Mesenchymal stem cell (in vitro differentiated cells and primary cell): ENCODE measurements at places on chromosomes 1 and 21.
A peak's percentile ranks its signal among the peaks of the same experiment; 100 is the strongest.

GRCh38 chr1:55298167-55298894 lies 83.2 kb upstream of the USP24 start:
- no peak for DNase-seq

- peak; percentile 83 for DNase-seq
Measured at GRCh38 chr1:16960560-16961296, 19.7 kb downstream of the MFAP2 start.

- no peak for DNase-seq
Measured at GRCh38 chr1:32044234-32044633, 28.5 kb upstream of the TMEM39B start.

GRCh38 chr1:30615076-30615795 lies 108.1 kb downstream of the MATN1 start:
- DNase-seq, result no peak

DNA sequence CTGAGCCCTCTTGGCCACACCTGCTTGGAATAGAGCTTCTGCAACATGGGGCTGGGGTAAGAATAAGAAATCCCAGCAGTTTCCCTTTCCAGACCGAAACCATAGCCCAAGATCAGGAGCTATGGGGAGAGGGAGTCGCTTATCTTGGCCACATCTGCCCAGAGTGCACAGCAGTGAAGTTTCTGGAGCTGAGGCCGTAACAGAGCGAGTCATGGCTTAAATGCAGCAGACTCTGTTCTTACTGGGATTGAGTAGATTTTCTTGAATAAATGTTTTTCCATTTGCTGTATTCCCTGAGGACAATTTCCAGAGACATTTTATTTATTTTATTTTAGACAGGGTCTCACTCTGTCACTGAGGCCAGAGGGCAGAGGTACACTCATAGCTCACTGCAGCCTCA lies 33.5 kb downstream of the CFAP57 start:
- peak; percentile 69 for DNase-seq

- DNase-seq, result peak; percentile 94
Measured at GRCh38 chr21:45299026-45299863, 11.6 kb upstream of the POFUT2 start.

GRCh38 chr1:9340172-9340854 lies 47.6 kb downstream of the SPSB1 start:
- no peak for DNase-seq

- no peak for DNase-seq
Measured at GRCh38 chr1:60274422-60275290, 201.1 kb upstream of the C1orf87 start.

GRCh38 chr1:56897150-56898004 lies 42.8 kb downstream of the C8A start:
- no peak for DNase-seq

GRCh38 chr21:29196670-29197191 lies 66.3 kb downstream of the MAP3K7CL start:
- no peak for DNase-seq

GRCh38 chr21:42258150-42258884 lies 39.4 kb downstream of the ABCG1 start:
- peak; percentile 18 for DNase-seq

- no peak for DNase-seq
Measured at GRCh38 chr1:5481889-5482288, 510.3 kb downstream of the NPHP4 start.

DNA sequence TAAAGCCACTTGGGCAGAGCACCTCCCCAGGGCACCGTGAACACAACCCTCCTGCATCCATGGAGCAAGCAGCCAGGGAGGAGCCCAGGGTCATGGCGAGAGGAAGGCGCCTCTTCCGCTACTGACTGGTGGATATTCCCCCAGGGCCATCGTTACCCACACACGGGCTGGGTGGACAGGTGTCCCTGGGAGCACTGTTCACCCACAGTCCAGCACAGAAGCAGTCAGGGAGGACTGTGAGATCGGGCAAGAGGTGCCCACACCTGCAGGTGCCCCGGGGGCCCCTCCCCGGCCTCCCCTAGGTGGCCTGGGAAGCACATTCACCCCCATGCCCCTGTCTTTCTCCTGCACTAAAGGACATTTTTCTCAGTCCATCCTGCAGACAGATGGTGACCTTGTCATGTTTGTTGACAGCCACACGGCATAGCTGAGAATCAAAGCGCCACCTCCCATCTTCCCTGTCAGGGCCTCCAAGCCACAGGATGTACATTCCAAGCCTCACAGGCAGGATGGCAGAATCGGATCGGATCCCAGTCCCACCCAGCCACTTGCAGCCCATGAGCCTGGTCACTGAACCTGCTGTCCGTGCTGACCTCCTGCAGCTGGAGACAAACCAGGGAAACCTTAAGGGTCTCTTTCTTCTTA lies 160.2 kb downstream of the PRDM16 start:
- no peak for DNase-seq

DNA sequence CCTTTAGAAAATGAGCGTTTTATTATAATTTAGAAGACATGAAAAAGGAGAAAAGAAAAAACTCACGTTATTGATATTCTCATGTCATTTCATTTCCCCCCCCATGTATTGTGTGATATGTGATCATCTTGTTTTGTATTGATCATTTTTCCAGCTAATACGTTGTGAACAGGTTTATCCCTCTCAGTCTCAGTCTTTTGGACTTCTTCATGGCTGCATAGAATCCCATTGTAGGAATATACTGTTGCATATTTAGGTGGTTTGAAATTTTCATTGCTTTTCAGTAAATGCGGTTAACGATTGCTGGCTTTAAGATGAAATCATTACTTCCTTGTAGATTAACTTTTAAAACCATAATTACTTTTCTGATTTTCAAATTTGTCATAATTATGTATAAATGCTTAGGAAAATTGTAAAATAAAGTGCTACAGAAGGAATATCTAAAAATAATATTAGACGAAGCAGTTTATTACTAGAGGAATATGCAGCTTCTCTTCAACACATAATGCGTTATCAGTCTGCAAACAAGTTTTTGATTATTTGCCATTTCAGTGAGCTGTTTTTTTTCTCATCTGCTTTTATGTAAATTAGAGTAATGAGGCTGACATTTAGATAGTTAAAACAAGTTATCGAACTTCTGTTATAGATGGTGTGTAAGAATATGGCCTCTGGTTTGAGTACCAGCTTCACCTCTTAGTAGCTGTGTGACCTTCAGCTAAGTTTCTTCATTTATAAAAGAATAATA lies 1.8 kb downstream of the SON start:
- DNase-seq, result no peak

- DNase-seq, result no peak
Measured at GRCh38 chr1:245365095-245366020, 210.6 kb downstream of the KIF26B start.

DNA sequence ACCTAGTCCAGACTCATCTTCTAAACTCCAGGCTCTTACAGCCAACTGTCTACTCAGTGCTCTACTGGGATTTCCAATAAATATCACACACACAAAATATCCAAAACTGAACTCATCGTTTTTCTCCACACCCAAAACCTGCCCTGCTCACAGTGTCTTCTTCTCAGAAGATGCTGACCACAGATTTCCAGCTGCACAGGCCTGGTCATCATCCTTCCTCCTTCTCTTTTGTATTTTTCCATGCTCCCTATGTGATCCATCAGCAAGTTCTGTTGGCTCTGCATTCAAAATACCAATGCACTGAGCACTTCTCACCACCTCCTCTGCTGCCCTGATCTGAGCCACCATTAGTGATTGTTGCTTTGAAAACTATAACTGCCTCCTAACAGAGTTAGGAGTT lies 159.5 kb upstream of the KAZN start:
- DNase-seq, result no peak

GRCh38 chr21:45265721-45266517 lies 21.8 kb downstream of the POFUT2 start:
- DNase-seq, result no peak

DNA sequence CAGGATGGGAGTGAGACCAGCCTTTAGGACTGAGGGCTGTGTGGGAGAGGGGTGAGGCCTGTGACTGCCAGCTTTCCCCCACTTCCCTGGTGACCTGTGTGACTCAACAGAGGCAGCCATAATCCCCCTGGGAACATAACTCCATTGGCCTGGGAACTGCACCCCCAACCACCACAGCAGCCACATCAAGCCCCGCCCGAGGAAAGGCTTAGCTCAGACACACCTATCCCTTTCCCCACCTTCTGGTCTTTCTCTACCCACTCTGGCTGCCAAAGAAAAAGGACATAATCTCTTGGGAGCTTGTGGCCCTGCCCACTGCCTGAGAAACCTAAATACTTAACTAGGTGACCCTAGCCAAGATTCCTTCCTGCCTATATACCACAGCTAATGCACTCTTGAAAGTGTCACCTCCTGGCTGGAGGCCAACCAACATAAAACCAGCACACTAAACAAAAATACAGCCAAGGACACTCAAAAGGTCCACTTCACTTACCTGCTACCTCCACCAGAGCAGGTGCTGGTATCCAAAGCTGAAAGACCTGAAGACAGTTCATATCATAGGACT lies 406.6 kb upstream of the CAMK1G start:
- DNase-seq, result no peak

GRCh38 chr1:65255035-65255655 lies 54.2 kb upstream of the DNAJC6 start:
- DNase-seq, result peak; percentile 50

GRCh38 chr1:68969441-68969840 lies 472.6 kb upstream of the DEPDC1 start:
- DNase-seq, result no peak

GRCh38 chr21:42535602-42536171 lies 22.0 kb downstream of the SLC37A1 start:
- DNase-seq, result no peak

DNA sequence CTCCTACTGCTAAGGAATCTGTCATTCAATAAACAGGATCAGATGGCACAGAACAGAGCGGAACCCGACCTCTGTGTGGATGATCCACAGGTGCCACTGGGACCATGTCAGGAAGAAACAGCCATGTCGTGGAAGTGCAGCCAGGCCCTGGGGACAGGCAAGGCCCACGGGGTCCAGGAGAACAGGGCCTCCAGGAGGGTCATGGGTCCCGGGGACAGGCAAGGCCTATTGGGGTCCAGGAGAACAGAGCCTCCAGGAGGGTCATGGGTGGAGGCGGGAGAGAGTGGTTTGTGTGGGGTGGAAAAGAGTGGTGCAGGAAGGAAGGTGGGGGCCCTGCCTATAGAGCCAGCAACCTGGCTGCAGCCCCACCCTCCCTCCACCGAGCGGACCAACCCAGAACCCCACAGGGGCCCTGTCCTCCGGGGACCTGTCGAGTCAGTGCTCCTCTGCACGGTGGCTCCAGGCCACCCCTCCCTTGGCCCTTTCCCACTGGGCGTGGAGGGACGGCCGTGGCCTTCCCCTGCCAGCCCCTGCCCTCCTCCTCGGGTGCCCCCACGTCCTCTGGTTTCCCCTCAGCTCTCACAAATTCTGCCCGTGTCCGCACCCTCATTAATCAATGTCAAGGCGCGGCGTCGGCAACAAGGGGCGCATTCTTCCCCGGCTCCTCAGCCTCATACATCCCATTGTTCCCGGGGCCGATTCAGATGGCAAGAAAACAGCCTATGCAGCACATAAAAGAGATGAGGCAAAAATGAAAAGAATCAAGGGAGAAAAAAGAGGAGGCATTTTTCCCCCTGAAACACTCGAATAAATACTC lies 146.4 kb downstream of the PRDM16 start:
- DNase-seq, result no peak

DNA sequence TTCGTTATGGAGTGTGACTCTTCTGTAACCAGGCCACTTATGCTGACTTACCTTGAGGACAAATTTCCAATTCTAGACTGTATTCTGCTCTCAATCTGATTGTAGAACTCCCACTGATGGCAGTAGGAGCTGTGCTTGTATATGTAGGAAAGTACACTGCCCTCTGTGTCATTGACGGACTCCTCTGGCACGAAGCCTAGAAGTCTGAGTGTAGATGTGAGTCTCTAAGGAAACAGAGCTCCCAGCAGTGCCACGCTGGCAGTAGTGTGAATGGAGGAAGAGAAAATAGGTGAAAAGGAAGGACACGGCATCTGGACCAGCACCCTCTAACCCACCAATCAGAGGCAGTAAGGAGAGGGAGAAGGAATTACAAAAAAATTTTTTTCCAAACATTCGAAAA lies 130.4 kb upstream of the ADGRL2 start:
- peak; percentile 91 for DNase-seq

DNA sequence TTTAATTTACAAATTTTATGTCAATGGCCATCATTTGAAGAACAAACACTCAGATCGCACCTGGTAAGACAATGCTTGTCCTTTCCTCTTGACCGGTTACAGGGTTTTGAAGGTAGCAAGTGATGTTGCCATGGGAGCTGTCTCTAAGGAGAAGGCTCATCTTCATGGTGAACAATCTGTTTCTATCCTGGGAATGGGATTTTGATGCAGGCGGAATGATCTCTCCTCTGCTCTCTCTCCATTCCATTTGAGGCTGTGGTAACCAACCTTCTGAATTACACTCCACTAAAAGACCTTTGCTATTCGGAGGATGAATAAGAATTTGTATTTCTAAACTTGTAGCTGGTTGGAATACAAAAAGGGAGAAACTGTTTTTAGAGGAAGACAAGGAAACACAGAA lies 57.9 kb upstream of the SLC5A9 start:
- no peak for DNase-seq

DNA sequence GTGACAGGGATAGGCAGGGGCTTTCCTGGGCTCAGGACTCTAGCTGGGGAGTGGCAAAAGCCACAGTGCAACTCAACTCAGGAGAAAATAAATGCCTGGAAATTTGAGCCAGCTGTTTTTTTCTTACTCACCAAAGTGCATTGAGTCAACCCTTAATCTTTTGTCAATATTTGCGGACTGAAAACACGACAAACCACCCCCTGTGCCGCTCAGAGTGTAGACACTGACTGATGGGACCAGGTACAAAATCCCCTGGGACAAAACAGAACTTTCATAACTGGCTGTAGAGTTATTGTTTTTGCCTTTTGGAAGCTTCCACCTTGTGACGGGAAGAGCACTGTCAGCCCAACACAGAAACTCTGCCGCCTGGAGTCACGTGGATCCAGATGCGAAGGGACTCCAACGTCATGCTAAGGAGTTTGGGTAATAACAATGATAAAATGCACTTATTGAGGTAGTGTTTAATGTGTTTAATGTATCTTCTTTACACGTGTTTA lies 164.6 kb downstream of the PLPP3 start:
- DNase-seq, result no peak

DNA sequence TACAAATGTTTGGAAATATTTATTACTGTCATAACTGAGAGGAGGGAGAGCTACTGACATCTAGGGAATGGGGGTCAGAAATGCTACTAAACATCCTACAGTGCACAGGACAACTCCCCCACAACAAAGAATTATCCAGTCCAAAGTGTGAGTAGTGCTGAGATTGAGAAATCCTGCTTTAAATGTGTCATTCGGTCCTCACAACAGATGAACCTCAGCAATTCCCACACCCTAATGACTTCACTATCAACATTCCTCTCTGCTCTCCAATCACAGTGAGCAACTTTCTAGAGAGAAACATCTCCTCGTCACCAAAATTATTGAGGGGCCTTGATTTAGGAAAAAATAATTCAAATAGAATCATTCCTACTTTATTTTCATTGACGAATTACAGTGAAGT lies 18.0 kb downstream of the OMA1 start:
- peak; percentile 37 for DNase-seq

DNA sequence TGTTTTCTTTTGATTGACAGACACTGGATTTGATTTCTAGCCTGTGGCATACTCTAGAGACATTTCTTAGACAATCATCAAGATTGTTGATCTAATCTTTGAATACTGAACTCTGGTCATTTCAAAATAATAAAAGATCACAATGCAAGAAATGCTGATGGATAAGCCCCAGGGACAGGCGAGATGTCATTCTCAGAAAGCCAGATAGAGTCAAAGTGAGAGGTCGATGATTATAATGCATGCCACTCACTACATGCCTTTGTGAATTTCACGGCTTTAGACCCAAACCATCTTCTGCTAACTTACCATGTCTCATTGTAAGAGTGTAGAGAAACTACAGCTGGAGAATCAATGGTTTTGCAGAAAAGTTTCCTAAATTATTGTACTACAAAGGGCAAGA lies 257.1 kb downstream of the DYRK1A start:
- no peak for DNase-seq
